NCI-H1417 (cell line): ENCODE measurements at places on chromosomes 1 and 21.

DNA sequence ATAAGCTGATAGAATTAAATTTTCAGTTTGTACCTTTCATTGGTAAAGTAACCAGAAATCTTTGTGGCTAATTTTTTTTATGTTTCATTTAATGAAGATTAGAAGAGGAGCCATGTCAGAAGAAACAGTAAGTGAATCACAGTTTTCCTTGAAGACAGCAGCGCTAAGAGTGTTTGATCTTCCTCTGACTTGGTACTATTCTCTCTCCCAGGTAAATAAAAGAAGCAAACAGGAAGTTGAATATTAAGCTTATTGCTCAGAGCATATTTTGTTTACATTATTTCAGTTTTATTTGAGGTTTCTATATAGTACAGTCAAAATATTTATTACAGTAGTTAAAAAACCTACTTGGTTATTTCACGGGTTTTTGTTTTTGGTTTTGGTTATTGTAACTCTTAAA, 3.7 kb downstream of the MIGA1 start:
- no peak for DNase-seq

- no peak for DNase-seq
These were observed 39.7 kb downstream of the LACTBL1 start for GRCh38 chr1:22932803-22933470.

GRCh38 chr1:184646824-184647223, 107.8 kb downstream of the EDEM3 start:
- DNase-seq: no peak

DNA sequence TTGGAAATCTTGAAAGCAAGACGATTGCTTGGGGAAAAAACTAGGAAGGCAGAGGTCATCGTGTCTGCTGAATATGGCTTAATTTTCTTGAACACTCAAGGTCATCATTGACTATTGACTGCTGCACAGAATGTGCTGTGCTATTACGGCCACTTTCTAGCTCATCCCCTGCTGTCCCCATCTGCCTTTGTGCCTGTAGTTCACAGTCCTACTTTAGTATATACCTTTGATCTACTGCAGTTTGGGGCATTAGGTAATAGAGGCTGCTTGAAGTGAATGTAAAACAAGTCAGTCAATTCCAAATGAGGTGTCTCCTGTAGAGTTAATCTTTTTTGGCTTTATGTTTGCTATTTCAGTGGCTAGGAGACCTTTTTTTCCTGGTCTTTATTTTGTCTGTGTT, 8.3 kb downstream of the RAB4A start:
- no peak for DNase-seq

- no peak for DNase-seq
These were observed 44.6 kb upstream of the GREM2 start for GRCh38 chr1:240656531-240656930.

GRCh38 chr1:43329995-43330751, 7.4 kb upstream of the MPL start:
- DNase-seq: no peak
